NCI-H345 (cell line): ENCODE measurements at places on chromosomes 7 and 10.

DNA sequence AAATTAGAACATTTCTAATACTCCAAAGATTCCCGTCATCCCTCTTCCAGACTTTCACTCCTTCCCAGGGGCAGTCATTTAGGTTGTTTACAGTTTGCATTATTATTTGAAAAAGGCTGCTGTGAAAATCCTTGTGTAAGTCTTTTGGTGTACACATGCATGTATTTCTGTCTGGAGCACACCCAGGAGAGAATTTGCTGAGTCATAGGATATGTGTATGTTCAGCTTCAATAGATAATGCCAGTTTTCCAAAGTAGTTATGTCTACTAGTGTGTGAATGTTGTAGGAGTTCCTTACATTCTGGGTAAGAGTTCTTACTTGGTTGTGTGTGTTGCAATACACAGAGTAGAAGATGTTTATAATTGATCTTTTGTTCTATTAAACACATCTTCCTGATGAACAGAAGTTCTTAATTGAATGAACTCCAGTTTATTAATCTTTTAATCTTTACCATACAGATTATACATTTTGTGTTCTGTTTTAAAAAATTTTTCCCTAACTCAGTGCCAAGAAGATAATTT, 25.3 kb downstream of the CROT start:
- no peak for DNase-seq

GRCh38 chr7:130020434-130020833, 30.7 kb downstream of the ZC3HC1 start:
- DNase-seq, result no peak

DNA sequence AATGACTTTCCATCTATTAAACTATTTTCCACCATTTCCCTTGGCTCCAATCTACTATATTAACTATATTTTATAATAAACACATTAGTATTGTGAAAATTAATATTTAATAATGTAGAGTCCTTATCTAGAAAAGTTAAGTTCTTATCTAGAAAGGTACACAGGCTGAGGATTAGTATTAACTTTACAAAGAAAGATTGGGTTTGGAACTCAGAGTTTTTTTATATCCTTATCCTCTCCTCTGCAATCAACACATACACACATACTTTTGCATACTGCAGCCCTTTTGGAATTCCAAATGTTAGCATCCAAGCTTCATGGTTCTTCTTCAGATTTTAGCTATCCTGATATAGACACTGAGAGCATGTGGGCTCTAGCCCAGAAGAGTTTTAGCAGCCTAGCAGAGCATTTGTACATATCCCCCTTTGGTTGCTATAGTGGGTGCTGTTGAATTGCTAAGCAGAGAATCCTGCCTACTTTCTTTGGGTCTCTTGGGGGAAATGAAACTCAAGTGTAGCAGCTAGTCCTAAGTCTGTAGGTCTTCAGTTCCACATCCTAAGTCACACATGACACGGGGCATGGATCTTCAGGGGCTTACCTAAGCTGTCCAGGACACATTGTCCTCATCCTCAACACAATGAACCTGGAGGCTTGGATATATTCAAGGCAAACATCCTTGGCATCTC, 874.6 kb downstream of the LRMDA start:
- no peak for DNase-seq

DNA sequence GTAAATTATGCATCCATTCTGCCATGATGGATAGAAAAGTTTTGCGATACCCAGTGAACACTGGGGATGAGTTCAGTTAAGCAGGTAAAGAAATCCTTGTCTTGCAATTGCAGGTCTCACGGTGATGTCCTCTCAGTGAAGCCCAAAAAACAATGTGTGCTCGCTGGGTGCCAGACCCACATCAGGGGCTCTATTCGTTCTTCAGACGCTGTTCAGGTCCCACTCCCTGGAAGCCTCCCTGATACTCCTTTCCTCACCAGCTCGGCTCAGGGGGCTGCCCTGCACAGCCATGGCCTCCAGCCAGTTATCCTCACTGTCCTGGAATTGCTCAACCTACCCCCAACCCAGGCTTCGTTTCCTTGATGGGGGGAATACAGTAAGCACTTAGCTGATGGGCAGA, 323.5 kb downstream of the ADARB2 start:
- no peak for DNase-seq

- no peak for DNase-seq
Observed at GRCh38 chr7:2971914-2972834, 71.5 kb downstream of the CARD11 start.

GRCh38 chr10:104299031-104299904, 30.3 kb downstream of the GSTO2 start:
- no peak for DNase-seq

DNA sequence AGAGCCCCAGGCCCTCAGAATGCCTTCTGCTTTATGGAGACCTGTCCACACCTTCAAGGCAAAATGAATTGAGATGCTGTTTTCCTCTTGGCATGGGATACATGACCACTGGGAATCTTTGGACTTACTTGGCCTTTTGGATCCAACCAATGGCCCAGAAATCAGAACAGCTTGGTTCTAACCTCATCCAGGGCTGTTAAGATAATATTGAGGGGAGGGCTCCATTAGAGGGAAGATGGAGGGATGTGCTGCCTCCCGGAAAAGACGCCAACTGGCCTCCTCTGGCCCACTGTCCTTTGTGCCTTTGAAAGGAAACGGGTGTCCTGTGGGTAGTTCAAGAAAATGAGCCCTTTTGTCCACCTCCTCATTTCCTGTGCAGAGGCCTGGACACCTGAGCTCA, 530.9 kb downstream of the KCNMA1 start:
- no peak for DNase-seq

DNA sequence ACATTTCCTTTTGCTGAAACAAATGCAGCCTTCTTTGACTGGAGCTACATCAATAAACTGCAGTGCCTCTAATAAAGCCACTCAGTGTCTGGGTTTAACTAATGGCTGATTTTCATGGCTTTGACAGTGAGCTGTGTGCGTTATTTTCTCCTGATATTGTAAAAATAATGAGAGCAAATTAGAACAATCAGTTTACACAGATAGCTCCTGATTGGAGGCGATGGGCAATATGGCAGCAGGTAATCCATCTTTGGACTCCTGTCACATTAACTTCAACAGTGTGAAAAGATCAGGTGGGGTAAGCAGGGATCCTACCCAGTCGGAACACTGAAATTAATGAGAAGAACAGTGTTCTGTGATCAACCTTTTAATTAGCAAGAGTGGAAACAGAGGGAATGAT, 100.7 kb downstream of the POLL start:
- no peak for DNase-seq

DNA sequence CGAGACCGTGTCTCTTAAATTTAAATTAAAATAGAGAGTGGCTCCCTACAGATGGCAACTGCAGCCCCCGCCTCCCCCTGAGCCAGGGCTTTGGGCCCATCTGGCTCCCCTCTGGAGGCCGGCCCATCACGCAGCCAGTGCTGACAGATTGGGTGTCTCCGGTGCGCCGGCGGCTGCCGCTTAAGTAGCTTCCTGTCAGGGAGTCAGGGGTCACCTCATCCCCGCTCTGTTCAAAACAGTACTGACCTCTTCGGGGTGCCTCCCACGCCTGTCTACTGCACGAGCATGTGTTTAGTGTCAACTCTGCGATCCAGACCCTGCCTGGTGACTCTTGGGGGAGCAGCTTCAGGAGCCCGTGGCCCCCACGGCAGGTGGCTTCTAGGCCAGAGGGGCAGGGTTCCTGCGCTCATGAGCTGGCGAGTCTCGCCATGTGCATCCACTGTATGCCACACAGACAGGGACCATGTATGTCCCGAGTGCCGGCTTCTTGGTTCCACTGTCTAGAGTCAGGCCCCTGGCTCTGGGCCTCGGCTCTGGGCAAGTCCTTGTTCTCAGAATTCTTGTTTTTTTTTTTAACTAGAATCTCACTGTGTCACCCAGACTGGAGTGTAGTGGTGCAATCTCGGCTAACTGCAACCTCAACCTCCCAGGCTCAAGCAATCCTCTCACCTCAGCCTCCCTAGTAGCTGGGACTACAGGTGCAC, 36.1 kb downstream of the KCTD7 start:
- no peak for DNase-seq

- DNase-seq, result no peak
Observed at GRCh38 chr7:136956671-136957070, 88.2 kb downstream of the CHRM2 start.

DNA sequence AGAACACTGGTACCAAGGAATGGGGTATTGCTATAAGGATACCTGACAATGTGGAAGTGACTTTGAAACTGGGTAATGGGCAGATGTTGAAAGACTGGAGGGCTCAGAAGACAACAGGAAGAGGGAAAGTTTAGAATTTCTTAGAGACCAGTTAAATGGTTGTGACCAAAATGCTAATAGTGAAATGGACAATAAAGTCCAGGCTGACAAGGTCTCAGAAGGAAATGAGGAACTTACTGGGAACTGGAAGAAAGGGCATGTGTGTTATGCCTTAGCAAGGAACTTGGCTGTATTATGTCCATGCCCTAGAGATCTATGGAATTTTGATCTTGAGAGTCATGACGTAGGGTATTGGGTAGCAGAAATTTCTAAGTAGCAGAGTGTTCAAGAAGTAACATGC, 38.0 kb downstream of the FAM149B1 start:
- DNase-seq, result no peak

- DNase-seq, result no peak
Observed at GRCh38 chr7:2488681-2489080, 12.5 kb upstream of the GRIFIN start.

GRCh38 chr10:66999762-67000545, 74.1 kb downstream of the LRRTM3 start:
- no peak for DNase-seq

DNA sequence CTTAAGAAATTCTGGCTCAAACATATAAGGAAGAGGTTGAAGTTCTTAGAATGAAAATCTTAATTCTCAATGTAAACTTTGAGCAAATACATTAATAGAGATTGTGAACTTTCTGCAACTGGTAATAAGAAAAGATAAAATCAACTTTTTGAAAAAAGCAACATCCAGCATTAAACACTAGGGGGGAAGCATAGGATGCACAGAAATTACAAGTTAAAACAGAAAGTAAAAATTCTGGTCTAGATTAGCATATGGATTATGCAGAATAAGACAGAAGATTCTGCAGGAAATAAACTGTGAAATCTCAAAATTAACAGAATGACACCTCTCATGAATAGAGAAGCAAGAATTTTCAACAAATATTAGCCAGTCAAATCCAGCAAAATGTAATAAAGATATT, 38.0 kb upstream of the CAV2 start:
- DNase-seq, result no peak

- DNase-seq, result no peak
Observed at GRCh38 chr10:178723-179122, 43.5 kb downstream of the ZMYND11 start.

GRCh38 chr10:114068054-114068707, 24.5 kb downstream of the ADRB1 start:
- no peak for DNase-seq

DNA sequence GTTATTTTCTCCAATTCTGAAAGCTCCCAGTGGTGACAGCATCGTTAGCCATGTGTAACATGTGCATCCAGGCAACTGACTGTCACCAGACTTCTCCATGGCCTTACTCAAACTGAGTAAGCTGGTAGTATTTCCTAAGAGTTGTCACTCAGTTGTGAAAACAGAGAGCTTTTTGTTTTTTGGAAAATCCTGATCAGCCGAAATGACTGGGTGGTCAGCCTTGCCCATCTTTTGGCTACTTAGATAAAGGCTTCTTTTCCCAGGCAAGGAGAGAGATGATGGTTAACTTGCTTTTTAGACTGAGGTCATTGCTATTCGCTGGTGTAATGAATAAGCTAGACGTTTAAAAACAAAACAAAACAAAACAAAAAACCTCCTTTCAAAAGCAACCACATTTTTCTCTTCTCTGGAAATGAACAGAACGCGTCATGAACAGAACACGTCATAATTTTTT, 159.5 kb upstream of the KLF14 start:
- no peak for DNase-seq

DNA sequence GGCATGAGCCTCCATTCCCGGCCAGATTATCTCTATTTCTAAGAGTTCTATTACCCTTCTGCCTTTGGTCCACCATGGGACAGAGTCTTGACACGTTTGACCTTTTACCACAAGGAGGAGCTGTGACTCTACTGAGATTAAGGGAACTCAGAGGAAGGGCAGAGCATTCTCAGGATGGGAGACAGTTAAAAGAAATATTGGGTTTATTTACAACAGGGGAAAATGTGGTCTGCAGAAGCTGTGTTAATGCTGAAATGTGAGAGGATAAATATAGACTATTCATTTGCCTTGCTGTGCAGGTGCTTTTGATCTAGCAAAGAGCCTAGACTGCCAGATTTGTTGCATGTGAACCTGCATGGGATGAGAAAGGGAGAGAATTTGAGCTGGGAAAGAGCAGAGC, 45.8 kb upstream of the PRSS58 start:
- peak; percentile 30 for DNase-seq

DNA sequence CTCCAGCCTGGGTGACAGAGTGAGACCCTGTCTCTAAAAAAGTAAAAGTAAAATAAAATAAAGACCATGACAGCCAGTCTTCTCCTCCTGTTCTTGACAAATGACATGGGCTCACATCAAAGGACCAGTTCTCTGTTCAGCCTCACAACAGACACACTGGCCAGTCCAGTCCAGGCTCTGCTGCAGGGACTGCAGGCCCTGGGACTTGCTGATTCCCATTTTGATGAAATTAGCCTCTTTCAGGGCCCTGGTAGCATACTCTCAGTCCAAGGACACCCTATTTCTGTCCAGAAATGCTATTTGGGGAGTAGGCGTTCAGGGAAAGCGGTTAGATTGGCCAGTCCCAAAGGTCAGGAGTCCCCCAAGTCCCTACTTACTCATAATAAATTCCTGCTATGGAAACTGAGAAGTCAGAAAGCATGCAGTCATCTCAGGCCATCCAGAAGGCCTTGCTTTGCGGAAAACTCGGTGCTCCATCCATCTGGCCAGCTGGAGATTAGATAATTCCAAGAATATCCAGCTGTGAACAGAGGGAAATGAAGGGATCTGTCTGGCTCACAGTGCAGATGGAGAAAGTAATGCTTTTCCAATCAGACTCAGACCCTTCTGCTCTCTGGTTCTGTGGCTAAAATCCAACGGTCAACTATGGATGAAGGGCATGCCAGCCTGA, 74.4 kb downstream of the RAB11FIP2 start:
- DNase-seq, result no peak

GRCh38 chr10:123154711-123155505, 706 bp downstream of the BUB3 start:
- DNase-seq, result peak; percentile 36

GRCh38 chr7:140004672-140005071, 58.1 kb downstream of the PARP12 start:
- DNase-seq, result no peak

GRCh38 chr10:107616463-107617410, 452.2 kb upstream of the SORCS1 start:
- DNase-seq, result no peak

- no peak for DNase-seq
Observed at GRCh38 chr10:78433766-78434535, 400.3 kb downstream of the RPS24 start.

GRCh38 chr10:125006921-125007426, 65.1 kb downstream of the ZRANB1 start:
- no peak for DNase-seq

- no peak for DNase-seq
Observed at GRCh38 chr7:136183981-136184380, 206.8 kb upstream of the MTPN start.

DNA sequence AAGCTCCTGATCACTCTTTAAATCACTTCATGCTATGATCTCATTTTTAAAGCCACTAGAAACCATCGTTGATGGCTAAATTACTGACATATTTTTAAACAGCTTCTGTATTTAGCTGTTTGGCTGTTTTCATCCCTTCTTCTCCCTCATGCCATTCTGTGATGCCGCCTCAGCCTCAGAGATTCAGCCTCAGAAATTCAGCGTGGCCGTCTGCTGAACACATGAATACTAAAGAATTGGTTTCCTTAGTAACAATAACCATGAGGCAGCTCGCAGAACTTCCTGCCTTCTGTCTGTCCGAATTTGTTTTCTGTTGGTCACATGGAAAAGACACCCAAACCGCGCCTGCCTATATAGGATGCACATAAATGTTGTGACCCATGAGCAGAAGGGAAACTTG, 31.0 kb upstream of the FZD1 start:
- DNase-seq, result no peak
